ENCODE measurements at places on chromosomes 7 and 10.

DNA sequence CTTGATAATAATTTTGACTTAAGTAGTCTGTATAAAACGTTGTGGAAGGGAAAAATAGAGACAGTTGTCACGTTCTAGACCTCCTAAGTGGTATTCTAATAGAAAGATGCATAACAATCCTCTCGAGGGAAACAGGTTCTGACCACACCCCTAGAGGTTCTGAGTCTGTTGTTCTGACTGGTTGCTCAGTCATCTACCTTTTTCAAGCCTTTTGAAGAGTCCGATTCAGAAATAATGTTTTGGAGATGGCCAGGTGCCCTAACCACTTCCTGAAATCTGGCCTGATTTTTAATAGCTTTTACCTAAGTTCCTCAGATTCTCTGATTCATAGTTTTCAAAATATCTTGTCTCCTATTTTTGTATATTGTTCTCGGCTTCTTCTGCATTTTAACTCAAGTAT is 175.6 kb downstream of the HDAC9 start:
- no peak for DNase-seq

- DNase-seq, result no peak
Observed at GRCh38 chr10:116748041-116748440, 5.7 kb upstream of the HSPA12A start.

DNA sequence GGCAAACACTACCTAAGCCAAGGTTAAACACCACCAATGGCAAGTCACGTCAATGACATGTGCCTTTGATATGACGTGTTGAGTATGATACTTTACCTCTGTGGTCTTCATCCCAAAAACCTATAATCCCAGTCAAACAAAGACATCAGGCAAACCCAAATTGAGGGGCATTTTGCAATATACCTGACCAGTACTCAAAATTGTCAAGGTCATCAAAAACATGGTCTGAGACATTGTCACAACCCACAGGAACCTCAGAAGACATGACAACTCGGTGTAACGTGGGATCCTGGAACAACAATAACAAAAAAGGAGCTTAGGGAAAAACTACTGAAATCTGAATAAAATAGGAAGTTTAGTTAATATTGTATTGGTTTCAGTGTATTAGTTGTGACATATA is 7.2 kb downstream of the FAM237B start:
- no peak for DNase-seq

DNA sequence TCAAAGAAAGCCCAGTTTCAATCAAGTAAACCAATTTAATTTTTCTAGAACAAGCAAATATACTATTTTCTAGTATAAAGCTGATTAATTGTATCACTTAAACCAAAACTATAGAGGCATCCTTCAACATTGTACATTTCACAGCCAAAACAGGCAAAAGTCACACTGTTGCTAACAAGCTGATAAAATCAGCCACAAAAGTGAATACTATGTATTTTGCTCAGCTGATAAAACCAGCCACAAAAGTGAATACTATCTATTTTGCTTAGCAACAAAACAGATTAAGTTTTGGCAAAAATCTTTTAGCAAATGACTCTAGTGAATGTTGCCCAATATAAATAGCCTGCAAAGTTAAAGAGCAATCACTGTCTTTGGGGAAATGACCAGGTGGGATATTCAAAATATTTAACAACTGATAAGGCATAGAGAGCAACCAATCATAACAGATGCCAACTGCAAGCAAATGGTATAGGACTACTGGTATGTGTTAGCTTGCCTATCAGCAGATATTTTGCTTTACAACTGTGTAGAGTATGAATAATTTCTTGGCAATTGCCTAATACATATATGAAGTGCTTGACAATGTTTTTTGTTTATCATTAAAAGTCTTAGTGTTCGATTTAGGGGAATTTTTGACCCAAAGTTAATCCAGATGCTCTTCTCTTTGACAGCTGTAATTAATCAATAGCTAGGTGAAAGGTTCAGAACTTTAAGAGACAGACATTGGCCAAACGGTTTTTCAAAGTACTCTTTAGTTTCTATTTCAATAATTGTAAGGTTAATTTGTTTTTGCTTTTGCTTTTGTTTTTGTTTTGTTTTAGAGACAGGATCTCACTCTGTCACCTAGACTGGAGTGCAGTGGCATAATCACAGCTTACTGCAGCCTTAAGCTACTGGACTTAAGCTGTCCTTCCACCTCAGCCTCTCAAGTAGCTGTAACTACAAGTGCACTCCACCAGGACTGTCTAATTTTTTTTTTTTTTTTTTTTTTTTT is 44.4 kb upstream of the SP4 start:
- DNase-seq, result no peak

- DNase-seq, result no peak
Observed at GRCh38 chr7:36617408-36617807, 106.9 kb downstream of the AOAH start.

DNA sequence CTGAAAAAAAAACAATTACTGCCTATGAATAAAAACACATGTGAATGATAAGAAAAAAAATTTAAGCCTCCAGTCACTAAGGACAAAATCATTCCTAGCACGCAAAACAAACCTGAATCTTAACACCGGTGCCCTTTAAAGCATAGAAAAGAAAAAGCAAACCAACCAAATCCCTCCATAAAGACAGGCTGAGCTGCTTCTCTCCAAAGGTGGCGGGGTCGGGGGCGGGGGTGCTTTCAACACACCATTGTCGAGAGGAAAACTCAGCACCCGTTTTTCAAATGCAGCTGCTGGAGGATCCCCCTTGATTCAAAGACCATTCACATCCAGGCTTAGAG is 1.4 kb downstream of the ST8SIA6 start:
- DNase-seq, result no peak

DNA sequence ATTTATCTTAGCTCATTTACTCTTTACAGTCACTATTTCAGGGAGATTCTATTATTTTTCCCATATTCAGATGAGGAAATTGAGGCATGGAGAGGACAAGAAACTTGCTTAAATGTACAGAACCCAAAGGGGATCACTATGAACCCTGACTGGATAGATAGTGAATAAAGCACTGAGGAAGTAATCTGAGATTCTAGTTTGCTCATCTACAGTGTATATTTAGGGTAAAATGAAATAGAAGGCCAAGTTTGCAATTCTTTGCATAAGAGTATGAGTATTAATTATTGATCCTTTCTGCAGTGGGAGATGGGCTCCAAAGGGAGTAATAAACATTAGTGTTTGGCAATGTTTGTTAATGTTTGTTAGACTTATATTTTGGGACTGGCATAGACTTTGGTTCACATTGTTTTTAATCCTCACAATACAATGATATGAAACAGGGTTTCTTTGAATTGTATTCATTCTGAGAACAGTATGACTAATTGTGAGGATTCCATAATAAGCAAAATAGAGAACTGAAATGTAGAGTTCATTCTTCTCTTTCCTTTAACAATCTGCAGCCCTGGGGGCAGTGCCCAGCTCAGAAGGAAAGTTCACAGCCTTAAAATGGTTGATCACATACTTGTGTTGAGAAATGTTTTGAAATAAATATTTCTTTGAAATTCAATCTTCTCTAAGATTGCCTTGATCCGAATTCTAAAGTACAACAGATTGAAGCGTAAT is 131.0 kb upstream of the ZNF804B start:
- no peak for DNase-seq

GRCh38 chr7:157113607-157114006 is 25.1 kb upstream of the UBE3C start:
- DNase-seq, result no peak

DNA sequence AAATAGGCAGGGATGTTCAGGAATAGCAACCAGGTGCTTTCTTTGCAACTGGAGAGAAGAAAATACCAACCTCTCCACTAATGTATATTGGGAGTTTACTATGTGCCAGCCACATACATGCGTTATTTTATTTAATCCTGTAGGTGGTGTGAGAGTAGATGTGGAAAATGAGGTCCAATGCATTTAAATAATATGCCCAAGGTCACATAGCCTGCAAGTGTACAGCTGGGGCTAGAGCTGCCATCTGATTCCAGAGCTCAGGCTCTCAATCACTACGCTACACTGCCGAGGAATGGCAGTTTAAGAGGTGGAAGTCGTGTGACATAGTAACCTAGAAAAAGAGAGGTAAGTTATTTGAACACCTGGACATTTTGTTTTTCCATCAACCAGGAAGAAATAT is 277.0 kb downstream of the EXOC4 start:
- no peak for DNase-seq

DNA sequence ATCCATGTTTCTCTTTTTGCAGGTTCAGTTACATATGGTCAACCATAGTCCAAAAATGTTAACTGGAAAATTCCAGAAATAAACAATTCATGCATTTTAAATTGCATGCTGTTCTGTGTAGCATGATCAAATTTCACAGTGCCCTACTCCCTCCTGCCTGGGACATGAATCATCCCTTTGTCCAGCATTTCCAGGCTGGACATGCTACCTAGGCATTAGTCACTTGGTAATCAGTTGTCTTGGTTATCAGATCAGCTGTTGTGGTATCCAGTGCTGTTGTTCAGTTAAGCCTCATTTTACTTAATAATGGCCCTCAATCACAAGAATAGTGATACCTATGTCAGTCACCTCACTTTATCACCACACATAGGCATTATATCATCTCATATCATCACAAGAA is 7.3 kb upstream of the PNLIP start:
- no peak for DNase-seq

DNA sequence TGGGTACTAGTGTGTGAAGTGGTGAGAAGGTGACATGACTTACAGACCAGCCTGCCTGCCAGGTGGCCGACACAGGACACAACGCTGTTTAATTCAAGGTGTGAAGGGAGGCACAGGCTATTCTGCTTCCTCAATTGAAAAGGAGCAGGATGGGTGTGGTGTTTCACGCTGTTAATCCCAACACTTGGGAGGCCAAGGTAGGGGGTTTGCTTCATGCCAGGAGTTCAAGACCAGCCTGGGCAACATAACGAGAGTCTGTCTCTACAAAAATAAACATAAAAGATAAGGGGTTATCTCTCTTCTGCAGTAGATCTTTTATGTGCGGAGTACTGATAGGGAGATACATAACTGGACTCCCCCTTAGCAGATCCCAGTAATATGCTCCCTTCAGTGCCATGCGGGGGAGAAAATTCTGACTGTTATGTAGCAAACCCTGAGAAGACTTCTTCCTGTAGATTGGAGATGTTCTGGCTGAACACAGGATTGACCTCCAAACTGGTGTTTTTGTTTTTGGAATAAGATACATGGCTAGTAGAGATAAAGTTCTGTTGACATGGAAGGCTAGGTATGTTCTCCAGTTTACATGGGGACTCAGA is 63.2 kb downstream of the CCNY start:
- DNase-seq, result no peak

GRCh38 chr7:51471210-51471980 is 154.8 kb upstream of the COBL start:
- no peak for DNase-seq

GRCh38 chr10:48667960-48668590 is 16.6 kb upstream of the WDFY4 start:
- DNase-seq, result no peak

DNA sequence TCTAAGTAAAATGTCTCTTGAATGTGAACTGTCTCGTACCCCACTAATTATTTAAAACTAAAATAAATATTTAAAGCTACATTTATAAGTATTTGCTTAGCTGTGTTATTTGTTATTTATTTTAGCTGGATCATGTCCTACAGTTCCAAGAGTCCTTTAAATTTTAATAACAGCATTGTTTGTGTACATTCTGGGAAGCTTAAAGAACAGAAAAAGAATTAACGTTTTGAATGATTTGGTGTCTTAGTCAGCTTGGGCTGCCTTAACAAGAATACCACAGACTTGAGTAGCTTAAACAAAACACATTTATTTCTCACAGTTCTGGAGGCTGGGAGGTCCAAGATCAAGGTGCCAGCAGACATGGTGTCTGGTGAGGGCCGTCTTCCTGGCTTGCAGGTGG is 107.4 kb downstream of the ITIH5 start:
- no peak for DNase-seq

DNA sequence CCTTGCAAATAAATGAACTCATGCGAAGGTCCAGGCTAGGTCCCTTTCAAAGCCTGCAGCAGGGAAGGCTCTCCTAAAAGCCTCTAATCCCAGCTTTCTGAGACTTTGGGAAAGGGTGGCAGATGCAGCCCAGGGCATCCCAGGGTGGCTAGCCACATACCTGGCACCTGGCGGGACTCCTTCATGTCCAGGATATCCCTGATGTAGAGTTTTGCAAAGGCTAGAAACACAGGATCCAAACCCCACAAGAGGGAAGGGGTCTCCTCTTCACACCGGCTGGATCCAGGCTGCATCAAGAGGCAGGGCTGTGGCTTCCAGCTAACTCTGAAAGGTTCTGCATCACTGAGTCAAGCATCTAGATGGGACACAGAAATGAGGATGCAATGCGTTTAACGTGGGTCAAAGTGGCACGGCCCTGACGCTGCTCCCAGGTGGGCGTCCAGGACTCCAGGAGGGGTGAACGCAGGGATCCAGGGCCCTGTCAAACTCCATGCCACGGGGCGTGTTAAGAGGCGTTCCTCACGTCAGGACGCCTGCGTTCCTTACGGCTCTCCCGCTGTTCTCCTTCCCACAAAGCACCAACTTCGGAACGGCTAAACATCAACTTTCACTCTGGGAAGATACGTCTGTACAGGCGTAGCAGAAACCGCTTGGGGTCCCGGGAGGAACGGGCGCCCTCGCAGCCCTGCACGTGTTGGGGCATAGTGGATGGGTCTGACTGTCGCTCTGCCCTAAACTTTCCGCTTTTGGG is 507 bp downstream of the STN1 start:
- no peak for DNase-seq

GRCh38 chr7:140456551-140457051 is 22.7 kb downstream of the MKRN1 start:
- DNase-seq, result no peak

GRCh38 chr7:94223375-94224084 is 171.2 kb upstream of the COL1A2 start:
- no peak for DNase-seq

DNA sequence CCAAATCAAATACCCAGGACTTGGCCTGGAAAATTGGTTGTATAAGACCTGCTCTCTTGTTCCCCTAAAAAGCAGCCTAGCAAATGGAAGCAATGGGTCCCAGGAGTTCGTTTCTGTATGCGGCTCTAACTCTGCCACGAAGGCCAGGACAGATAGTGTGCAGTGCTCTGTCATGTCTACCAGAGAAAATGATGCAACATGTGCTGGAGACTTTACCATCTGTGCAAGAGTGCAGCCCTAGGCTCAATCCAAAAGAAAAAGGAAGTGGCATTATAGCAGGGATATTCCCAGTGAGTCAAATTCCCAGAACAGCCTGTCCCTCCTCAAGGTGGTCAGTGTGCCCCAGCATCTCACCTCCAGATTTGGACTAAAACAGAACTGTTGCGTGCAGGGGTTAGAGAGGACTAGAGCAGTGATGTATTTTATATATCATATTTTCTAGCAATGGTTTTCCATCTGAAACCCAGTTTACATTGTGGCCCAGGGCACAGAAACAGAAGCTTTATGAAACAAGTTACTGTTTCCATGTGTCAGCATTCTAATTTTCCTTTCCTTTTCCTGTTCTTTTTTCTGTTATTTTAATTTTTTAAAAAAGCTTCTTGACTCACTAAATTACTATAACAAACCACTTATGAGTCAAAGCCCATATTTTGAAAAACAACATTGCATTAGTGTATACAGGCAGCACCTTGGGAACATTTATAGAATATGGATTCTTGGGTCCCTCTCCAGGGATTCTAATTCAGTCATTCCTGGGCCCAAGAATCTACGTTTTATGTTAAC is 311.2 kb downstream of the RNLS start:
- DNase-seq, result no peak

GRCh38 chr10:83545901-83546391 is 593.4 kb upstream of the GHITM start:
- DNase-seq, result no peak
